ENCODE measurements at places on chromosomes 12 and 14.

DNA sequence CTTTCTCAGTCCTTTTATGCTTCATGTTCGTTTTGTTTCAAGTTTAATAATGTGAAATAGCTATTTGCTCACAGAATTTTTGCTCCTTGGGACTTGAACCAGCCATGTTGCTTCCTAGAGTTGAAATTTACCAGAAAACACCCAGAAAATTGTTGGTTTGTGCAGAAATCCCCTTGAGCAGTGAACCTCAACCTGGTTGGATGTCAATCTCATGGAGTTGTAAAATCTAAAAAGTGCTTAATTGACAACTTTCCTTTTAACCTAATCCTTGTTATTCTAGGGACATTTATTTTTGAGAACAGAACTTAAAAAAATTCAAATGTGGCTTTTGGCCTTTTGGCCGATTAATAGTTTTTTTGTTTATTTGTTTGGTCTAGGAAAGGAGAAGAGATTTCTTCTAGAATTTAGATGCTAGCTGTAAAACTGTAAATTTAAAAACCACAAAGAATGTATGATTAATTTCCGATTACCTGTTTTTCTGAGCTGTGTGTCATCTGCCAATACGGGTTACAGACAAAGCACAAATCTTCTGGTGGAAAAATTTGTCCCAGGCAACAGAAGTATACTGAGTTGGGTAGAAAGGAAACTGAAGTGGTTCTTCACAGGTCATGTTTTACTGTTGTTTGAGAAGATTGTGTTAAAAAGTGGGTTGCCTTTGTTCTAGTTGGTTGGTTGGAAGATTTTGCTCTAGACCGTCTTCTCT lies 154.4 kb downstream of the FUT8 start:
- DNase-seq = no peak

DNA sequence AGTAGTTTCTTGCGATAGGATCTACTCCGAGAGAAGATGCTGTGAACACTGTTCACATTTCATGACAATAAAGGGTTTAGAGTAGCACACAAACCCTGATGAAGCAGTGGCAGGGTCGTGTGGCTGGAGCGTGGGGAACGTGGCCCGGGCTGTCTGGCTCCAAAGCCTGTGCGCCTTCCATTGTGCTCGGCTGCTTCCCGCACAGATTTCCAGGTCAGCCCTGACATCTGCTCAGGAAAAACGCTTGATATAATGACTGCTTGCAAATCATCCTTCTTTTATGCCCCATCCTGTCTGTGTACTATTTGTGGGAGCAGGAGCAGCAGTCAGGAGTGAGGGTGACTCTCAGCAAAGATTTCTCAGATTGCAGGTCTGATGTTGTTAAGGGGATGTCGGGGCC lies 78.6 kb downstream of the EML1 start:
- DNase-seq = no peak

GRCh38 chr12:122336015-122336946 lies 70.0 kb upstream of the VPS33A start:
- DNase-seq = no peak

- DNase-seq = no peak
These were observed 42.4 kb downstream of the RPH3A start for GRCh38 chr12:112833939-112834338.

DNA sequence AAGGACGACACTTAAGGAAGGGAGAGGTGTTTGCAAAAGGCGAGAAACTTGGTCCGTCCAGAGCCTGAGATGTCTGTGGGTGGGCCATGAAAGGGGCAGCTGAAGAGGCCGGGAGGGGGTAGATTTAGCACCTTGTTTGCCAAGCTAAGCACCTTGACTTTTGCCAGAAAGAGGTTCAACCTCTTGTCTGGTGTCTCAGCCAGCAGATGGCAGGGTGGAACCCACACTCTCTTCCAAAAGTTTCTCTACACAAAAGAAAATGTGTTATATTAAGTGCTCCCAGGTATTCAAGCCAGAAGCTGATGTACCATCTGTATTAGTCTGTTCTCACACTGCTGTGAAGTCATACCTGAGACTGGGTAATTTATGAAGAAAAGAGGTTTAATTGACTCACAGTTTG lies 69.9 kb downstream of the SUDS3 start:
- DNase-seq = no peak

DNA sequence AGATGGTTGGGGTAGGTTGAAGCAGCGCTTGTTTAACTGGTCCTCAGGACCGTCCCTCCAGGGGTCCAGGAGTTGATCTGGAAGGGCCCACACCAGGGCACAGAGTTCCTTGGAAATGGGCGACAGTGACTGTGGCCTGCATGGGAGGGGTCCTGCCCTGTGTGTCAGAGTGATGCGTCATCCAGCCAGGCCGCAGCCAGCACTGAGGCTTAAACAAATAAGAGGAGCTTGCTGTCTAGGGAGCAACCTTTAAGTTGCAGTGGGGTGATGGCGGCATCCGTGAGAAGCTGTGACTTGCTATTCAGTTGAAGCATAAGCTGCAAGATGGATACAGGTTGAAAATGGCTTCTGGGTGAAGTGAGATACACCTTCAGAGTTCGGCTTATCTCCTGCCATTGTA lies 20.2 kb downstream of the DCAF4 start:
- DNase-seq = no peak

- no peak for DNase-seq
These were observed 84.5 kb upstream of the AMN1 start for GRCh38 chr12:31813305-31813704.

GRCh38 chr14:99996951-99997571 lies 68.2 kb upstream of the EVL start:
- no peak for DNase-seq

GRCh38 chr14:61184112-61184511 lies 97.0 kb downstream of the TMEM30B start:
- DNase-seq = no peak

- DNase-seq = no peak
These were observed 556 bp upstream of the PGF start for GRCh38 chr14:74956027-74956279.

GRCh38 chr14:95256776-95257060 lies 63.0 kb downstream of the CLMN start:
- DNase-seq = no peak

DNA sequence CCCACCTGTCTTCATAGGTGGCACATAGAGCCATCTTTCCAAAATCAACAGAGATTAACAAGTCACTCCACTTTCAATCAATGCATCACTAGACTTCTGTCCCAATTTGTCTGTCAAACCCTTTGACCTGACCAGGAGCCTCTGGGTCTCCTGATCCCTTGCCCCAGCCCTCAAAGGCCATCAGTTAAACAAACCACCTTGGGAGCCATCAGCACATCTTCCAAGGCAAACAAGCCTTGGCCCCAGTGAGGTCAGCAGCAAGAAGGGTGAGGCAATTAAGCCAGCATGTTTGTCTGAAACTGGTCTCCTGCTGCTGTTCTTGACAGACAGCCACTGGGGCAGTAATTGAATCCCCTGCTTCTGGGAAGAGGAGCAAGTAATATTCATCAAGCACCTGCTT lies 742.8 kb upstream of the TBX3 start:
- DNase-seq = no peak

DNA sequence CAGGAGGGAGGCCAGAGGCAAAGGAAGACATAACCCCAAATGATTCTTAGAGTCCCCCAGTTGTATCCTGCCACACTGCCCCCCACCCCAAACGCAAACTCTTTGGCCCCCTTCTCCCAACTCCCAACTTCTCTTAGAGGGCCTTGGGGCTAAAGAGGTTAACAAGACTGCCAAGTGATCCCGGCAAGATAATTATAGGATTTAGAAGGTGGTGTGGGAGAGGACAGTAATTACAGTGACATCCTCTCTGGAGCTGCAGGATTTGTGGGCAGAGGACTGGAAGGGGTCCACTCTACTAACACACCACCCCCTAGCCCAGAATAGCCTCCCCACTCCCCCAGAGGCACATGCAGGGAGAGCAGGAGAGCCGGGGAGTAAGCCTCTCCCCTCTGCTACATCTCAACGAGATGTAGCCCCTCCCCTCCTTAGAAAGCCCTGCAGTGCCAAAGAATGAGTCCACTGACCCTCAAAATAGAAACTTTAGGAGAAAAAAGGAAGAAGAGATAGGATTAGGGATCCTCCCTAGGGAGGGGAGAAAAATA lies 5.3 kb upstream of the GDF11 start:
- no peak for DNase-seq

DNA sequence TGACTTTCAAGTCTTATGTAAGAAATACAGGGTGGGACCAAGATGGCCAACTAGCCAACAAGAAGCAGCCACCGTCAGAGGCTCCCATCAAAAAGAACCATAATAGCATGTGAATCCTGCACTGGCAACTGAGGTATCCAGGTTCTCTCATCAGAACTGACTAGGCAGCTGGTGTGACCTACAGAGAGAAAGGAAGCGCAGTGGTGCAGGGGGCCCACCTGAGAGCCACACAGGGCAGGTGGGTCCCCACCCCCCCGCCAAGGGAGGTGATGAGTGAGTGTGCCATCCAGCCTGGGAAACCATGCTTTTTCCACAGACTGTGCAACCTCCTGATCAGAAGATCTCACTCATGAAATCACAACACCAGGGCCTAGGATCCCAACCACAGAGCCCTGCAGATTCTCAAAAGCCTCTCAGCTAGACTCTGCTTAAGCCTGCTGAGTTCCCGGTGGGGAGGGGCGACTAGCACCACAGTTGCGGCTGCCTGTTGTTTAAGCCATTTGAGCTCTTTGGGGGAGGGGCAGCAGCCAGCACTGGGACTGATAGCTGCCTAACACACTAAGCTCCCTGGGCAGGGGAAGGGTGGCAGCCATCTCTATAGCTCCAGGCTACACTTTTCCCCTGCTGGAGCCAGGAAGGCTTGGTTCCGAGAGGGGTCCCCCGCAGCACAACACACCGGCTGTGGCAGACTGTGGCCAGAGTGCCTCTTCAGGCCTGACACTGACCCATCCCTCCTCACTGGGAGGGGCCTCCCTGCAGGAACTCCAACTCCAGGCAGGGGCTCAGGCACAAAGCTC lies 75.3 kb downstream of the GARIN6 start:
- peak; percentile 20 for DNase-seq

DNA sequence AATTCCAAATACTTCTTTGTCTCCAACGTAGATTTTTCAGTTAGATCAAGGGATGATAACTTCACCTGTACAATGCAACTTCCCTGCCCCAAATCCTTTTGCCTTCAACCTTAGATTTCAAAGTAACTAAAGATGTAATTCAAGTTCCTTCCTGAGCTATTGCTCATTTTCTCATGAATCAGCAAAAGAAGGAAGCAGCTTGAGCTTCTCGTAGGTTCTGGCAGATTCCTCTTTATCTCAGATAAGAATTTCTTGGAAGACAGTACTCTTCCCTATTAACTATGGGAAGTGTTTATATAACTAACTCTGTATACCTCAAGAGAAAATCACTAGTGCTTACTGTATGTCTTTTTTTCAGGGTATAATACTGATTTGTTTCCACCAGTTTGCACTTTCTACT lies 203.8 kb downstream of the RASSF9 start:
- no peak for DNase-seq

- no peak for DNase-seq
These were observed 13.1 kb upstream of the RPH3A start for GRCh38 chr12:112778400-112778799.

DNA sequence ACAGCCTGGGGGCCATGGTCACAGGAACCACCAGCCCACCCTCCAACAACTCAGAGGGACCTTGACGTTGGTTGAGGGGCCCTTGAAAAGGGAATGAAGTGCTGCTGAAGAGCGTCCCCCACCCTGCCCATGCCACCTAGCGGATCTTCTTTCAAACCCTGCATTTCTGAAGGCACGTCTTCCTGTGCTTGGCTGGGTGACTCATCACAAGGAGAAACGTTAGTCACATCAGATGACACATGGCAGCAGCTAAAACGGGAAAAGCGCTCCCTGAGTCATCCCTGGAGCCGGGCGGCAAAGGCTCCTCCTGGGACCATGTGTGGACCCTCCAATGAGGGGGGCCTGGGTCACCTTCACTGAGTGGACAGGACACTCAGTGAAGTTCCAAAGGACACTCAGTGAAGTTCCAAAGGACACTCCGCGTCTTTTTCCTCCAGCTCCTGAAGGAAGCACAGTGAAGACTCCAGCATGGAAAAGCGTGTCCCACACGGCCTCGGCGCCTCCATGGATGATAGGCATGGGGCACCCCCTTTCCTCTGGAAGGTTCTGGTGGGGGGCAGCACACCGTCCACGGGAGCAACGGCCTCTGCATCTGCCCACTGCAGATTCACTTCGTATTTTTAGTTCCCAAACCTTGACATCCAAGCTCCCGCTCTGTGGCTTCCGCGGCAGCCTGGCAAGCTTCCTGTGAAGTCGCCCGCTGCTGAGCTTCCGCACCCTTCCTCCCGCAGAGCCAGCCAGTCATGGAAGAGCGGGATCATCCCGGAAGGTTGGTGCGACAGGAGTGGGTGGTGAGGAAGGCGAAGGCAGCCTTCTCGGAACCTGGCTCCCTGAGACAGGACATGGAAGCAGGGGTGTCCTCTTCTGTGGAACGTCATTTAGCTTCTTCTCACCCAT lies 383.4 kb downstream of the VRK1 start:
- DNase-seq = no peak

GRCh38 chr12:121440768-121441167 lies 40.9 kb downstream of the RNF34 start:
- DNase-seq = no peak

- DNase-seq = no peak
These were observed 821.7 kb downstream of the TMEM121 start for GRCh38 chr14:106347890-106348755.

DNA sequence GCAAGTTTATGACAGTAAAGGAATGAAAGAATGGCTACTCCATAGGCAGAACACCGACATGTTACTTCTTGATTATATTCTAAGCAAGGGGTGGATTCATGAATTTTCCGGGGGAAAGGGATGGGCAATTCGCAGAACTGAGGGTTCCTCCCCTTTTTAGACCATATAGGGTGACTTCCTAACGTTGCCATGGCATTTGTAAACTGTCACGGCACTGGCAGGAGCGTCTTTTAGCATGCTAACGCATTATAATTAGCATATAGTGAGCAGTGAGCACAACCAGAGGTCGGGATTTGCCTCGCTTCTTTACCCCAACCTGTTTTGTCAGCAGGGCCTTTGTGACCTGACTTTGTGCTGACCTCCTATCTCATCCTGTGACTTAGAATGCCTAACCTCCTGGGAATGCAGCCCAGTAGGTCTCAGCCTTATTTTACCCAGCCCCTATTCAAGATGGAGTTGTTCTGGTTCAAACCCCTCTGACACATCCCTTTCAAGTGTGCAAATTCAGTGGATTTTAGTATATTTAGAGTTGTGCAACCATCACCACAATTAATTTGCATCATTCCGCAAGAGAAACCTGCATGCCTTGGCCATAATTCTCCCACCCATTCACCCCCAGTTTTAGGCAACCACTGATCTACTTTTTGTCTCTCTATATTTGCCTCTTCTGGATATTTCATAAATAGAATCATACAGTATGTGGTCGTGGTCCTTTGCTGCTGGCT lies 27.4 kb downstream of the PALS1 start:
- no peak for DNase-seq

- DNase-seq = no peak
These were observed 8.8 kb downstream of the SERPINA4 start for GRCh38 chr14:94570002-94570400.

- no peak for DNase-seq
These were observed 81.5 kb downstream of the LGR5 start for GRCh38 chr12:71521125-71521524.

- DNase-seq = no peak
These were observed 293 bp downstream of the IFI27L1 start for GRCh38 chr14:94081386-94081820.

- DNase-seq = no peak
These were observed 44.0 kb downstream of the TRAFD1 start for GRCh38 chr12:112169161-112169872.

GRCh38 chr12:76863837-76864236 lies 15.0 kb downstream of the CSRP2 start:
- DNase-seq = no peak

- DNase-seq = no peak
These were observed 339.2 kb downstream of the ACSS3 start for GRCh38 chr12:81417056-81417455.

All from heart left ventricle (tissue), 16 donors.